ENCODE measurements at places on chromosomes 2 and 18. TPM values are rescaled to one million over a fixed set of nuclear protein-coding genes. Genes with fewer than 3 reads are reported as not detected.

CFAP65 gene
- total RNA-seq, result not detected

DNA sequence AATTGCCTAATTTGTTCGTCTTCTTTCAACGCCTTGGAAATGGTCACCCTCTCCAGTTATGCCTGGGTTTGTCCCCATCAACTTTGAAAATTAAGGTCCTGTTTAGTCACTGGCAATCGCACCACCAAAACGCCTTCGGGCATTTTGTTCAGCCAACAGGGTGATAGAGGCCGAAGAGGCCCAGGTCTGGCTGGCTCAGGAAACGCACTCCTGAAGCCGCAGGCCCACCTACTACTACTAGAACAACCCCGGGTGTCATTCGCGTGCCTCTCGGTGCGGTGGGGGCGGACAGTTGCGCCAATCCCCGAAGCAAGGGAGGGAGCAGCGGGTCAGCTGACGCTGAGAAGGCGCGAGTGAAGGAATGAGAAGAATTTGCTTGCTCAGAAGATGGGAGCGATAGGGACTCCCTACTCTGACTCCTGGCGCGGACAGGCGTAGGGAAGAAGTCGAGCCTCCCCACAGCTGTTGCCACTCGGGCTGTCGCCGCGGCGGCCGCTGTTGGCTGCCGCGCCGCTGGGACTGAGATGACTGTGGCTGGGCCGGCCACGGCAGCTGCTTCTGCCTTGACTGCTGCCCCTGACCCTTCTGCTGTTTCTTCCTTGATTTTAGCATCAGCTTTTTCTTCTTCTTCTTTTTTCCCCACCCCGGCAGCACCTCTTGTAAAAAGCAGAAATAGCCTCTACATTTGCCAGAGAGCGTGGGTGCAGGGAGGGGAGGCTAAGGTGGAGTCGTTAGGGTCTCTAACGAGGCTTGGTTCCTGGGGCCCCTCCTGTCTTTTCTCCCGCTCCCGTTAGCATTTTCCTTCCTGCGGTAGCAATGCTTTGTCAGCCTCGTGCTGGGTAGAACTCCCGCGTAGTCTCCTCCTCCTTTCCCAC is 387.6 kb downstream of the FIGN start:
- H3K27ac ChIP-seq, result peak overlapping the region; percentile 96
- DNase-seq, result peak; percentile 90
- peaks cover 19% of the 10 kb centered on the region for H3K4me1 ChIP-seq
- peak overlapping the region; percentile 48 for H3K4me3 ChIP-seq
- no peaks in the 10 kb centered on the region for H3K27me3 ChIP-seq
- H3K36me3 ChIP-seq, result no peaks in the 10 kb centered on the region

DNA sequence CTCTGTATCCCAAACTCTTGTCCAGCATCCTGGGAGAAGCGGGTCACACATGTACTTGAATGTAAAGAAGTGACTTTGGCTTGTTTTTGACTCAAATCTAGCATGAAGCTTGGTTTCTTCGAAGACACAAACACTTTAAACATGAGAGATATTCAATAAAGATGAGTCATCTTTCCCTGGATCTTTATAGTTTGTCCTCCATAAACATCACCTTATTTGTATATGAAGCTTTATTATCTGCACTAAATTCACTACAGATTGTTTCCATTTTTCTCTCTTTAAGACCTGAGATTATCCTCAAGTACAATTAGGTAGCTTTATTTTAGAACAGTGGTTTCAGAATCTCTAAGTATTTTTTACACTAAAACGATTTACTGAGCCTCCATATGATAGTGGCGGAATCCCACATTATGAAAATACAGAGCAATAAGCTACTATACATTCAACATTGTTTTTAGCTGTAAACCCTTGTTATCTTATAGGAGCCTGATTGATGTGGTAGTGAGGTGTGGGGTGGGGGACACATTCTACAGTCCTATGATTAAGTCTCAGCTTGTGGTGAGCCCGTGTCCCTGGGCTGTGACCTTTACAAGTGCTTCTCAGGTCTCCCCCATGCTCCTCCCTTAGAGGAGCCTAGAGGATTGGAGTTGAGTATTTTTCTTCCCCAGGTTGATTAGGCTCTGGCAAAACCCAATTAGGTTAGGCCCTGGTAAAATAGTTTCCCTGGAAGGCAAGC is 79.6 kb upstream of the RAPGEF4 start:
- no peaks in the 10 kb centered on the region for H3K4me1 ChIP-seq
- no peaks in the 10 kb centered on the region for H3K36me3 ChIP-seq
- no peak overlapping the region for H3K4me3 ChIP-seq
- DNase-seq, result no peak
- H3K27ac ChIP-seq, result no peak overlapping the region
- no peaks in the 10 kb centered on the region for H3K27me3 ChIP-seq

DNA sequence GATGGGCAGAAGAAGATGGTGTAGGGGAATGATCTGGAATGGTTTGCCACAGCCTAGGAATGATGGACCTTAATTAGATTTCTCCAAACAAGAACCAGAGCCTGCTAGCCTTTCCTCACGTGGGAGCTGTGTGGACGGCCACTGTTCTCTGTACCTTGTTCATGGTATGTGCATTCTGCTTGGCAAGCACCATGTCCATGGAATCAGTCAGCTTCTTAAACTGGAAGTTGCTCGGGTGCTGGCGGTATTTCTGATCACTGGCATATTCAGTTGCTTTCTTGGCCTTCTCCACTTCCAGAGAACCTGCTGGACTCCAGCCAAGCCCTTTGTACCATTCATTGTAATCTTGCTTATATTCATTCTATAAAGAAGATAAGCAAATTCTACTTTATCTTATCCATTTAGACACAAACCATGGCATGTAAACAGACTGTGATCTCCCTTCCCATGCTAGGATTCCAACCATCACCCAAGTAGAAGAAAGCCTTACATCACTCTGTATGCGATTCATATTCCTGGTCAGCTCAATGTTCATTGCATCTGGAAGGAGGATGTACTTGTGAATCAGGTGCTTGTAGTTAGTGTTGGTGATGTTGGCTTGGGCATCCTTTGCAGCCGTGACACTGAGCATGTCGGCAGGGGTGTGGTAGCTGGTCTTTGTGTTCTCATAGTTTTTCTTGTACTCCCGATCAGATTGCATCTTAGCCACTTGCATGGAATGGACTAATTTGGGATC is 78.4 kb downstream of the NEB start:
- H3K4me1 ChIP-seq, result no peaks in the 10 kb centered on the region
- no peak overlapping the region for H3K4me3 ChIP-seq
- no peak for DNase-seq
- no peaks in the 10 kb centered on the region for H3K27me3 ChIP-seq

TNS1 gene
- total RNA-seq, result 3.0 TPM

DNA sequence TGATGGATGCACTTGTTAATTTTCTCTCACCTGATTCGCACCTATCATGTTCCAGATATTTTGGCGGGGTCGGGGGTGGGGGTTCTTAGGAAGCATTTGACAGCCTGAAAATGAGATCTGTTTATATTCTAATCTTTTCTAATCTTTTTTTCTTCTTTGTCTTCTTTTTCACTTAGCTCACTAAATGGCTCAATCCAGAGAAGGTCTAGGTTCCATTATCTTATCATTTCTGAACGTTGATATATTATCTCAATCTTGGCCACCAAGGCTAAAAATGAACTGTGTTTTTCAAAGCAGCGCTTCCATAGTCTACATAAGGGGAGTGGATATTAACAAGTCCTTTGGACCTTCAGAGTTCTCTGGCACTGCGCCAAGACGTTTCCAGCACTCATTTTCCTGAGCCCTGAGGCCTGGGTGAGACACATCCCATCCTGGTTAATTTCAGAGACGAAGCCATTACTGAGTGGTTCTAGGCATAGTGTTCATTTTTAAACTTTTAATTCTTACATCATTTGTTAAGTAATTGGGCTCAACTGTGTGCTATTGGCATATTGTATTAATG is 229.0 kb downstream of the SOX11 start:
- H3K4me3 ChIP-seq, result no peak overlapping the region
- H3K27ac ChIP-seq, result no peak overlapping the region
- no peaks in the 10 kb centered on the region for H3K27me3 ChIP-seq
- no peaks in the 10 kb centered on the region for H3K36me3 ChIP-seq

Measured in SJCRH30 (cell line).